T-helper 17 cell (primary cell): ENCODE measurements at places on chromosomes 6 and 20. TPM values are rescaled to one million over a fixed set of nuclear protein-coding genes. Genes with fewer than 3 reads are reported as not detected.
A peak's percentile ranks its signal among the peaks of the same experiment; 100 is the strongest.

DNA sequence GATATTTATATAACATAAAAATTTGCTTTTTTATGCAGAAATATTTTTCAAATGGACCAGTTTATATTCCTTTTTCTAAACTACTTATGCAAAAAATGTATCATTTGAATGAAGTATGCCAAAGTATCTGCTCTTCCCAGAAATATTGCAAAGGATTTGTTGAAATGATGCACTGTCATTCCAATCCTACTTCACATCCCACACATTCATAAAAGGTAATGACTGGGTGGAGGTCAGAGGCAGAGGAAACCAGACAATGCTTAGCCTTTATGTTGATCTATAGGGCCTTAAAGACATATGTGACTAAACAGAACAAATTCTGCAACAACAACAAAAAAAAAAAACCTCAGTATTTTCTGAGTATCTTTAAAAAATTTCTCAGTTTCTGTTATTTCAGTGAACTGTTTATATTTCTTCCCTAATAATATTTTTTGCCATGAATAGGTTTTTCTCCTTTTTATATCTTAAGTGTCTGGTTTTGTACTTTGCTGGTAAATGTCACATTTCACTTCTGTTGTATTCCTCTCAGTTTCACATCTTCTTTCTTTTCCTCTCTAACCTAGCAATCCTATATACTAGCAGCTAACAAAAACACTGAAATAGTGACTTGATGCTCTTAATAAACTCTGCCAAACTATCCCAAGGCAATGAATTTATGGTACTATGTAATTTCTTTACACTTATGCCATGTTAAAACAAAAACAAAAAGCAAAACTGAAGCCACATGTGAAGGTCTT, 374.1 kb downstream of the BCKDHB start:
- DNase-seq: no peak

DNA sequence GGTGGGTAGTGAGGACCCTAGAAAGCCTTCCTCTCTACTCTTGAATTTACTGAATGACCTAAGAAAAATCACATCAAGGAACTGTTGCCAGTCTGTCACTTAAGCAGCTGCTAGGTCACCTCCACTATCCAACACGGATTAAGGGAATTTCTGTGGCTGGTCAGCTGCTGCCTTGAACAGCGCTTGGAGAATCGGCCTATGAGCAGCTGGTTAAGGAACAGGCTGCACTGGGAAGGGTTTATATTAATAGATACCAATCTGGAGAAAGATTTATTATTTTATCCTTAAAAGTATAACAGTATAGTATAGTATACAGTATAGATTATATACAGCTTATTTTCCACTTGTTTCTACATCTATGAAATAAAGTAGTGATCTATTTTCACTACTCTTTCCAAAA, 6.5 kb downstream of the PTPRK start:
- no peak for DNase-seq

GRCh38 chr20:4813863-4814695, 92.4 kb downstream of the PRND start:
- peak; percentile 65 for DNase-seq

DNA sequence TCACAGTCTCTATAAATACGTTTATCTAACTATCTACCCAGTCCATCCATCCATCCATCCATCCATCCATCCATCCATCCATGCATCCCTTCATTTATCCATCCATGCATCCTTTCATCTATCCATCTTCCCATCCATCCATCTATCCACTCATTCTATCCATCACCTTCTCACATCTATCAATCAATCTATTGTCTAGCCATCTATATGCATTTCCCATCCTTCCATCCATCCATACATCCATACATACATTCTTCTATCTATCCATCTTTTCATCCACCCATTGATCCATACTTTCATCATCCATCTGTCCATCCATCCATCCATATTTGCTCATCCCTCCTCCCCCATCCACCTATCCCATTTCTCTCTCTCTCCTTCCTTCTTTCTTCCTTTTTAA, 51.6 kb upstream of the CTNNBL1 start:
- DNase-seq: no peak

GRCh38 chr6:133245422-133245903, 4.3 kb downstream of the EYA4 start:
- no peak for DNase-seq

GRCh38 chr20:54293526-54293925, 85.6 kb downstream of the PFDN4 start:
- no peak for DNase-seq

GRCh38 chr6:99233219-99233618, 116.3 kb downstream of the FAXC start:
- no peak for DNase-seq

GRCh38 chr6:10177704-10178103, 237.2 kb downstream of the TFAP2A start:
- DNase-seq: no peak

DNA sequence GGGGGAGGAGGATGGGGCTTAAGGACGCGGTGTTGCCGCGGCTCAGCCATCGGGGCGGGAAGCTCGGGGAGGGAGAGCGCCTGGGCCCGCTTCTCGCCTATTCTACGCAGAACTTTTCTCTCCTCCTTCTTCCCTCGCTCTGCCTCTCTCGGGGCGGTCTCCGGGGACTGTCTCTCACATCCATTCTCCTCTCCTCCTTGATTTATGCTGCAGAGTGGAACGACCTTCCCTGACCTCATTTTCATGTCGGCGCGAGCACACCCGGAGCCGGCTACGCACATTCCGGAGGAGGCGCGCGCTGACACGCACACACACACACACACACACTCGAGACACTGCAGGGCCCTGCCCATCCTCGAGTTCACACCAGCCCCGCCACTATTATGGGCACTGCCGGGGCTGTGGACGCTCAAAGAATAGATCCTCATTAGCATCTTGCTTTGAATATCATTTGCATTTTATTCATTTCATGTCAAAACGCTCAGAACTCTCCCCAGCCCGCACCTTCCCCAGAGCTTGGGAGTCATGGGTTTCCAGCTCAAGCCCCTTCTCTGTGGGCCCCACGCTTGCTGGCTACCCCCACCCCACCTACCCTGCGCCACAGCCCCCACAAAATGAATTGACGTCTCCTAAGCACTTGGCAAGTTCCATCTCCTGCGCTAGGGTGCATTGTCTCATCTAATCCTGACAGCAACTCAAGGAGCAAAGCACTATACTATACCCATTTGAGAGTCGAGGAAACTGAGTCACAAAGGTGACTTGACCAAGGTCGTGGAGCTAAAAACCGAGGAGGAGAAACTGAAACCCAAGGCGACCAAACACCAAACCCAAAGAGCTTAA, 36.8 kb downstream of the NCR2 start:
- no peak for DNase-seq

- DNase-seq: no peak
Observed at GRCh38 chr6:69398311-69398710, 398.5 kb downstream of the LMBRD1 start.

GRCh38 chr6:21593927-21594415, 420 bp downstream of the SOX4 start:
- no peak for DNase-seq

DNA sequence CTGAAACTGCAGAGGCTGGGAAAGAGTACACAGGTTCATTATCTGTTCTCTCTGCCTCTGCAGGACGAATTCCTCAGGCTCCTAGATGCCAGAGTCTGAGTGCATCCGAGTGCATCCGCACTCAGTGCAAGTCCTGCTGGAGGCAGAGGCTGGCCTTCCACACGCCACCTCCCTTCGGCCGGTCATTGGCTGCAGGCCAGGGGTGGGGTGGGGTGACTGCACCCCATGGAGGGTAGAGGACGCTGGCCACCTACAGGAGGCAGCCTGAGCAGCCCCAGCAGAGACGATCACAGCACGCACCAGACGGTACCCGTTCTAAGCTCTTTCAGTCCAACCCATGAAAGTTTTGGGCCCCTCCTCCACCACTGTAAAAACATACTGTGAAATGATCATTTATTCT, 11.7 kb downstream of the SFT2D1 start:
- no peak for DNase-seq

DNA sequence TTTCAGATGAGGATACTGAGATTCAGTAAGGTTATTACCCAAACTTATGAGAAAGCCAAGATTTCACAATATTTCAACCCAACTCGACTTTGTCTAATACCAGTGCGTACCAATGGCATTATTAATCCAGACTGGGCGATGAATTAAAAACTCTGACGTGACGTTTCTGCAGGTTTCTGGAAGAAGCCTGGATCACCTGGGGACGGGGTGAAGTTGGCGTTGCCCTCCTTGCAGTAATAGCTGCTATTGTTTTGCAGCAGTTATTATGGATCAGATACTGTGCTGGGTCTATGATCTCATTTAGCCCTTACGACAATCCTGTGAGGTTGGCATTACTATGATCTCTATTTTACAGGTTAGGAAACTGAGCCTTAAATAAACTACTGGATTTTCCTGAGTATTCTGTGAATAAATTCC, 569 bp upstream of the CDC5L start:
- no peak for DNase-seq

GRCh38 chr6:142444376-142444775, 142.6 kb downstream of the ADGRG6 start:
- no peak for DNase-seq

DNA sequence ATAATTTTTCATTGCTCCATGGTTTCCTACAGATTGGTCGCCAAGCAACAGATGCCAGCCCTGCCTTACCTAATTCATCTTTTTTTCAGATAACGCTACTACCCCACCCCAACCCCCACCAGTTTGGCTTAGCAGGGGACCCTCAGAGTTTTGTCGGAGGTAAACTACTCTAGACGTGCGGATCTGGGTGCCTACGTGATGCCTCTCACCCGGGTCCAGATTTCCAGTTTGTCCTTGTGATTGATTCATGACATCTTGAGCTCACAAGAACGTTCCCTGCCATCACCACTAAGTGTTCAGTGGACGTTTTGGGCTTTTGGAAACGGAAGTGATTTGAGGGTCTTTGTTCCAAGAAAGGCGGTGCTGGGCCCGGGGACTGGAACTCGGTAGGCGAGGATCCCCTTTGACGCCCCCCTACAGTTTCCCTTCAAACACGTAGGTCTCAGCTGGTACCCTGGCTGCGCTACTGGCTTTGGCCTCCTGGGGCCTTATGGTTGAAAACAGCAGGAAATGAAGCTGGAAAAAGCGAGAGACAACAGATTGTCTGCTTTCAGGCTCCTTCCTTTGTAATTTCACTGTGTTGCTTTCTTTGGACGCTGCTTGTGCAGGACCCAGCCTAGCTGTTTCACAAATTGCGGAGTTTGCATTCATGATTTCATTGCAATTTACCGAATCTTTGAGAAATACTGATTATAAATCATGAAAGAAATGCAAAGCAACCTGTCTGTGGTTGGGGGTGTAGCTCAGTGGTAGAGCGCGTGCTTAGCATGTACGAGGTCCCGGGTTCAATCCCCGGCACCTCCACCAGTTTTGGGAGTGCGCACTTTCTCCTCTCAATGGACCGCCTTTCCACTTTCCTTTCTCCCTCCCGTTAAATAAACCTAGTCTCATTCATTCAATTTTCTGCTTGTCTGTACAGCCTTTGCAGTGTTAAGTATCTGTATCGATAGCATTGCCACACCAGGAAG, 81.0 kb downstream of the GPX5 start:
- no peak for DNase-seq

DNA sequence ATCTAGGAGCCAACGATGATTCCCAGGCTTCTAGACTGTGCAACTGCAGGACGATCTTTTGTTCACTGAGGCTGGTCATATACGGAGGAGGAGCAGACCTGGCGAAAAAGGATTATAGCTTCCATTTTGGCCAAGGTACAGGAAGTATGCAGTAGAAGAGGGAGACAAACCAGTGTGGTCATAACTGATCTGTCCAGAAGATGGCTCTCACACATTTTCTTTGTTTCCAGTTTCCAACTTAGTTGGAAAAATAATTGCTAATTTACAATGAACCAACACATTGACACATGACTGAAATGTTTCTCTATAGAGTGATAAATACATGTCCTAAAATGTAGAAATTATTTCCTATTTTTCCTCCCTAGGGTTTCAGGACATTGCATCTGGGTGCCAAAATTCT, 364.1 kb upstream of the BTBD3 start:
- no peak for DNase-seq

GRCh38 chr6:169604076-169604475, 97.8 kb downstream of the WDR27 start:
- DNase-seq: no peak

DNA sequence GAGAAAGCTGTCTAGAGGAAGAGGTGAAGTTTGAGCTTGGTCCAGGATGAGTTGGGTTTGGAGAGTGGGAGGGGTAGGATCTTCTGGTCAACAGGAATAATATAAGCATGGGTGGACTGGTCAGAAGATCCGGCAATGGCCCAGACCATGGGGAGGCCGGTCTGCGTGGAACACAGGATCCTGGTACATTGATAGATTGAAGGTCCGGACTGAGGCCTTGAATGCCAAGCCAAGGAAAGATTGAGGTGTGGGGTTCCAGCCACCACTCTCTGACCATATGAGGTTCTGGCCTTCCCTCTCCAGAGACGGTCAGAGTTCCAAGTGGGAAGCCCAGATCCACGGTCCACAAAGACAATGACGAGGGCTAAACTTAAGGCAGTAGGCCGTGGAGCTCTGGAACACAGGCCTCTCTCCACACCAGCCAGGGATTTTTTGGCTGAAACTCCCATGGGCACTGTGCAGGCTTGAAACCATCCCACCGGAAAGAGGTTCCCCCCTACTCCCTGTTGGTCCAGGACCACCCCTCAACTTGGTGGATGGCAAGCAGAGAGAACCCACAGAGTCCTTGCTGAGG, 3.2 kb downstream of the MDFI start:
- DNase-seq: no peak

- no peak for DNase-seq
Observed at GRCh38 chr6:41814629-41815028, 27.1 kb downstream of the TOMM6 start.

- DNase-seq: no peak
Observed at GRCh38 chr20:32537657-32538525, 47.2 kb downstream of the NOL4L start.

Gene CTCFL
- not detected for total RNA-seq

DNA sequence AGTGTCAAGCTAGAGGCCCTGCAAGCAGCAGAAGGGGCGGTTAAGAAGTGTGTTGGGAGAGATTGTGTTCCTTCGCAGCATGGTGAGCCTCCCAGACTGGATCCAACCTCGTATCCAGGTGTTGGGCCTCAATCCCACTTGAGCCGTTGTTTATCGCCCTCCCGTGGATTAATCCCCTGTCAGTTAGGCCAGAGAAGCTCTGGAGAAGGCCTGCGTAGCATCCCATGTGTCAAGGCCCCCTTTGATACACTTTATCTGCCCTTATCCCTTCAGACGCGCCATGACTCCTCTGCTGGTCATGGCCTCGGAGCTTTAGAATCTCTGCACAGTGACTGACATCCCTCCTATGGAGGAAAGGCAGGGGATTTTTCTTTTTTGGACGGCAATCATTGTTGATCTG, 181.0 kb downstream of the ZFP64 start:
- no peak for DNase-seq
